ENCODE measurements at places on chromosomes 6 and 20.

DNA sequence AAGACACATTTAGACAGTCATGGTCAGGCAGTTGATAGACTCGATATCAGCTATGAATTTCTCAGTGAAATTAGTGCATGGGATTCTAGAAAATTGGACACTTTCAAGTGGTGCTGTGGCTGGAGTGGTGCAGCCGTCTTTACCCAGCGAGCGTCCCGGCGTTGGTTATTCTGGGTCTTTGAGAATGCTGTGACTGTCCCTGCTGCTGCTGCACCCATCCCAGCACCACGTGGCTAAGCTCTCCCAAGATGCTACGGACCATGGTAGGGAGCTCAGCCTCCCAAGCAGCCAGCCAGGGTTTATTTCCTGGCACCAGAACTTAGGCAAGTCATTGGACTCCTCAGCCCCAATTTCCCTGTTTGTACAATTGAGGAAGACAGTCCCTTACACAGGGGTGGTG lies 147.2 kb upstream of the RPS6KA2 start:
- no peak for DNase-seq

- DNase-seq, result no peak
These were observed 25.3 kb downstream of the SNX5 start for GRCh38 chr20:17943343-17943742.

DNA sequence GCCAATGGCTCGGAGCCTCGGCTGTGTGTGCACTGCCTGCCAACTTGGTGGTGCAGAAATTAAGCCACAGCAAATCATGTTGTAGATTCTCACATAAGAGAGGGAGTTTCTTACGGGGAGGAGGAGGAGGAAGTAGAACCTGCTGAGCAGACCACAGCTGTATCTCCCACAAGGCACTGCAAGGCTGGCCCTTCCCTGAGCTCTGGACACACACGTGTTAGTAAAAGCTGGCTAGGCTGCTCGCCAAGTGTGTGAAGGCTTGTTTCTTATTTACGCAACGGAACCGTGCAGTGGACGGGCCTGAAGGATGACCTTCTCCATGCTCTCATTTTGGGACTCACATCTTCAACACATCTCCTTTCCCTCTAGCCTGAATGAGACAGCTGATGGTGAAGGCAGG lies 15.7 kb upstream of the QKI start:
- no peak for DNase-seq

DNA sequence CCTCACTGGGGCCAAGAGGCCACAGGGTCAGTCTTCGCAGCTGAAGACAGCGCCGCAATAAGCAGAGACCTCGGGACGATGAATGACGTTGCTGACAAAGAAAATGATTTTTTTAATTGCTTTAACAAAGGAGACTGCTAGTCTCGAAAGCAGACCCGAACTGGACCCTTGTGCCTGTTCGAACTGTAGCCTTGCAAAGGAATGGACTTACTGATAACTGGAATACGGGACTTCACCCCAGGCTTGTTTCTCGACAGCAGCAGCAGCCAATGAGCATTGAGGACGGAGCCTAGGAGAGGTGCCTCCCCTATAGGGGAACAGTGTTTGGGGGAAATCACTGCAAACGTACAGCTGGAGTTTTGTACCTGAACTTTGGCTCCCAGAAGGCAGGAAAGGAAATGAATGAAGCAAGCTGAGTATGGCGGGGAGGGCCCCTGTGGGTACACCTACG lies 1.3 kb upstream of the TAF4 start:
- no peak for DNase-seq

- no peak for DNase-seq
These were observed 71.2 kb upstream of the THBS2 start for GRCh38 chr6:169324656-169325459.

DNA sequence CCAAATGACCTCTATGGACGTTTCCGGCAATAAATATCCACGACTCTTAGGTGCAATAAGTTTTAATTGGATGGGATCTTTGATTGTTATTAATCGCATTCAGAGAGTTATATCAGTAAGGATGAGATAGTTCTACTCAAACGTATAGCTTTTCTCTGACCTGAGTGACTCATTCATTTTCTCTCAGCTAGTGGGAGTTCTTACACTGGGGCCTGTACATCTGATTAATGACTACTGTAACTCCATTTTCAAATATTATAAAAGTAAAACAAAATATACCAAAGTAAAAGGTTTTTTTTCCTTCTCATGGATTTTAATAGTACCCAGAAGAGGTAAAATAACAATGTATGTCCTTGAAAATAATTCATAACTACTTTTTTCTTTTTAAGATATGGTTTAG lies 41.1 kb upstream of the SAMD5 start:
- no peak for DNase-seq

DNA sequence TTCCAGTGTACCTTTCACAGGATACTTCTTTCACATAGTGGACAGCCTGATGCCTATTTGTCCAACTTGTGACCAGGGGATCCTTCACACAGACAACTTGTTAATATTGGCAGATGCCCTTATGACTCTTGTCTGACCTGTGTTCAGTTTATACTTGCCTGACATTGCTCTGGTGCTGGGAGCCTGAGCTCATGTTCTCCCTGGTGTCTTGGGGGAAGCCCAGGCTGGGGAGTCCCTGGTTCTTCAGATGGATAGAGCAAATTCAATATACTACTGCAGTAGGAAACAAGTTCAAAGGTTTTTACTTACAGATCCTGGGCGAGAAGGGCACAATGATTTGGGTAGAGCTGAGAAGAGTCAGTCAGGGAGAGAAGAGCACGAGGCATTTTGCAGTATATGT lies 76.1 kb downstream of the NKAIN2 start:
- DNase-seq, result no peak

GRCh38 chr6:26342106-26343004 lies 22.6 kb upstream of the BTN3A2 start:
- DNase-seq, result no peak

Data from MG63 (cell line).